ENCODE measurements at places on chromosomes 2 and 18. TPM values are rescaled to one million over a fixed set of nuclear protein-coding genes. Genes with fewer than 3 reads are reported as not detected.
A peak's percentile ranks its signal among the peaks of the same experiment; 100 is the strongest.

- no peaks in the 10 kb centered on the region for H3K4me1 ChIP-seq
- no peak overlapping the region for H3K4me3 ChIP-seq
- no peak for DNase-seq
- no peaks in the 10 kb centered on the region for H3K27me3 ChIP-seq
- H3K36me3 ChIP-seq = no peaks in the 10 kb centered on the region
Measured at GRCh38 chr18:61825386-61825785, 67.4 kb downstream of the RNF152 start.

GRCh38 chr2:57550912-57551311 lies 495.7 kb upstream of the VRK2 start:
- no peaks in the 10 kb centered on the region for H3K4me1 ChIP-seq
- H3K4me3 ChIP-seq = no peak overlapping the region
- H3K27me3 ChIP-seq = no peaks in the 10 kb centered on the region
- no peaks in the 10 kb centered on the region for H3K36me3 ChIP-seq

DNA sequence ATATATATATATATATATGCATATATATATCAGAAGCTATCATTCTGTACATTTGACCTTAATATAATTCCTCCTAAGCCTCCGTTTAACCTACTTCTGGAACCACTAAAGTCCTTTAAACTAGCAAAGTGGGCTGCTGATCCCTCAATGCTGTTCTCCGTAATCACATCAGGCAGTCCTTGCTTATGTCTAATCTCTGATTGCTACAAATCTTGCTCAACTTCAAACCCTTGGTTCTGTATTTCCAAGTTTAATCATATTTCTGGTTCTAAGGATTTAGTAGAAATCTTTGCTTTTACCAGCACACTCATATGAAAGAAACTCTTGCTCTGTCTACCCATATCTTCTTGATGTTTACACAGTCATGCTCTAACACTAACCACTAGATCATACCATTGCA lies 91.5 kb upstream of the GALNT13 start:
- H3K4me3 ChIP-seq = no peak overlapping the region
- H3K27ac ChIP-seq = no peak overlapping the region
- no peaks in the 10 kb centered on the region for H3K36me3 ChIP-seq
- H3K27me3 ChIP-seq = no peaks in the 10 kb centered on the region
- H3K4me1 ChIP-seq = no peaks in the 10 kb centered on the region

DNA sequence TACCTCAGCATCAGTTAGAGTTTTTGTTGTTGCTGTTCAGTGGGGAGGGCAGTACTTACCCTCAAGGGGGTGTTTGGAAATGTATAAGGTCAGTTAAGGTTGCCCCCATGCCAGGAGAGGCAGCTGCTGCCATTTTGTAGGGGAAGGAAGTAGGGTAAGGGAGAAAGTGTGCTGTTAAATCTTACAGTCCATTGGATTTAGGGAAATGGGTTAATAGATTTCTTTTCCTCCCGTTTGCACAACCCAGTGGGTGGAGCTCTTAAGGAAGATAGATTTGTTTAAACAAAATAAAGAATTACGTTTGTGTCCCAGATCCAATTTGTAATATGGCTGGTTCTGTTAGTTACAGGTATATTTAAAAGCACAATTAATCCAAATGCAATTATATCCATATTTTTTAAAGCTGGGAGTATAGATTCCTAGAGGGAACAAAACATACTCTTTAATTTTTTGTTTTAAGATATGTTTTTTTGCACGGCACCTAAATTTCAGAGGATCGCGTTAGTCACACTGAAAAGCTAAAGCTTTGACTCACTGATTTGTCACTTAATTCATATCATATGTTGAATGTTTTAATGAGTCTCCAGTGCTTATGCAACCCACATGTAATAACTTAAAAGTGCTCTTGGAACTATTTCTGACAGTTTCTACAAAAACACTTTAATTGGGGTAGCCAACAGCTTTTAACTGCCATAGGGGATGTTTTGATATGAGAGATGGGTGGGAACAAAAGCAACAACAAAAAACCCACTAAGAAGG lies 9.0 kb upstream of the CWC22 start:
- DNase-seq = no peak
- no peaks in the 10 kb centered on the region for H3K27me3 ChIP-seq
- H3K4me3 ChIP-seq = no peak overlapping the region

GRCh38 chr2:36662638-36663037 lies 33.9 kb upstream of the VIT start:
- no peak for DNase-seq

DNA sequence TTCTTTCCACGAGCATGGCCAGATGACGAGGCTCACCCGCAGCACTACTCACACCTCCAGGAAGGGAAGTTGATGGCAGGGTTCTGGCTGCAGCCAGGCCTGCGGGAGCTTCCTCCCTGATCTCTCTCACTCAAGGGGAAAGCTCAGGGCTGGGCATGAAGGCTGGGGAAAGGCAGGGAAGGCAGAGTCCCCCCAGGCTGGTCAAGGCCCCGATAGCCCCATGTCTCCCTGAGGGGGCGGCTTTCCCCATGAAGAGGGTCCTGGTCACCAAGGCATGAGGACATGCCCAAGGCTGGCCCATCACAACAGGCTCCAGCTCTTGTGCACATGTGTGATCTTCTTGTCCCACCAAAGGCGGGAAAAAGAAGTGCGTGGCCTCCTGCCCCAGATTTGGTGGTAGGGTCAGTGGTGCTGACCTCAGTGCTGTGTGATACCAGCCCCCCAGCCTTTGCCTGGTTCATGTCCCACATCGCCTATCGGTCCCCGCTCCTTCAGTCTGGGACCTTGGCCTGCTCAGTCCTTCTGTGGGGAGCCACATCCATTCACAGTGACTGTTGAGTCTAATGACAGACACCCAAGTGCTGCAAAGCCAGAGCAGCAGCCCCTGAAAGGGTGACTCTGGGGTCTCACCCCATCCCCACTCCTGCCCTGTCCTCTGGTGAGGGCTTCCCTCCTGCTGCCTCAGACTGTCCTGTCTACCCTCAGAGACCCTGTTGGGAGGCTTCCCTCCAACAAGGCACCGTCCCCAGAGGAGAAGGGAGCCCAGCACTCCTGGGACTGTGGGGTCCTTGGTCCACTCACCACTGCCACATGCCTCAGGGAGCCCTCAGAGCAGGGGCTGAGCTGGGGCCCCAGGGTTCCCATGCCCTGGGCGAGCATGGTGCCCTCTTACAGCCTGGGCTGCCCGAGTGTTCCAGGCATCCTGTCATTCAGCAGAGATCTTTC lies 49.8 kb upstream of the ALPP start:
- no peak for DNase-seq
- no peak overlapping the region for H3K4me3 ChIP-seq
- H3K4me1 ChIP-seq = no peaks in the 10 kb centered on the region
- no peak overlapping the region for H3K27ac ChIP-seq
- no peaks in the 10 kb centered on the region for H3K36me3 ChIP-seq

GRCh38 chr2:44645937-44646336 lies 284.2 kb downstream of the CAMKMT start:
- no peaks in the 10 kb centered on the region for H3K27me3 ChIP-seq
- no peaks in the 10 kb centered on the region for H3K4me1 ChIP-seq
- H3K4me3 ChIP-seq = no peak overlapping the region
- H3K36me3 ChIP-seq = no peaks in the 10 kb centered on the region
- DNase-seq = no peak
- H3K27ac ChIP-seq = no peak overlapping the region

- H3K27me3 ChIP-seq = no peaks in the 10 kb centered on the region
- H3K27ac ChIP-seq = no peak overlapping the region
- H3K4me3 ChIP-seq = no peak overlapping the region
- H3K4me1 ChIP-seq = no peaks in the 10 kb centered on the region
Measured at GRCh38 chr18:52437161-52437560, 97.2 kb downstream of the DCC start.

DNA sequence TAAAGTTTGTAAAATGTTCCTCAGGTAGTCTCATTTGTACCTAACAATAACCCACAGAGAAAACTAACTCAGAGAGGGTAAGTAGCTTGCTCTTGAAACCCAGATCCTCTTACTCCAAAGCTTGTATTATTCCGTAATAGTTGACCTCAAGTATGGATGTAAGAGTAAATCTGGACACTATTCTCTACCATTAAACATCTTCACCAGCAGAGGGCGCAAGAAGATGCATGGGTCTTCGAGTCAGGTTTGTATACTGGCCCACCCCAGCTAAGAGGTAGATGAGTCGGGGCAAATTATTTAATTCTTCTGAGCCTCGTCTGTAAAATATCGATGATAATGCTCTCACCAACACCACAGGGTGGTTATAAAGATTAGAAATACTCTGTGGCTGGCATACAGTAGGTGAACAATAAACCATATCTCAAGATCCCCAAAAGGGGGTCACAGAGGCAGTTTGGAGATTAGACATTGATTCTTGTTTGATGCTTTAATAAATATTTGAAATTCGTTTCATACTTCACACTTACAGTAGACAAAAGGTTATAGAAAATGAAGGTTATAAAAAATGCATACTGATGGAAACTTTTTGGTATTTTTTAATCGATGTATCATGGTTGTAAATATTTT lies 3.5 kb upstream of the CABLES1 start:
- no peak overlapping the region for H3K4me3 ChIP-seq
- H3K27me3 ChIP-seq = no peaks in the 10 kb centered on the region
- peak; percentile 82 for DNase-seq
- peaks cover 30% of the 10 kb centered on the region for H3K4me1 ChIP-seq
- H3K27ac ChIP-seq = no peak overlapping the region

DNA sequence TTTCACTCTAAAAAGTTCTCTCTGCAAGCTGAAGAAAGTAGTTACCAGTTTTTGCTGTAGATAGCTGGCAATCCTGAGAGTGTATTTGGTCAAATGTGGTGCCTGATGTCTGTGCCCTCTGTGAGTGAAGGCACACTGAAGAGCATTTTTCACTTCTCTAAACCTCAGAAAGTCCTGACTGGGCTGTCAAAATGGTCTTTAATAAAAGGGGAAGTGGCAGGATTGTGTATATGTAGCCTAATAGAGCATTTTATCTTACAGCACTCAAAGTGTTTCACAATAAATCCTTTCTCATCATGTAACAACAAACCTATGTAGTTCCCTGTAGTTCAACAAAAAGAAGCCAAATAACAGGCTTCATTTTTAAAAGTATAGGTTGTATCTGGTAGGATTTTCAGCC lies 1552.3 kb upstream of the SLC39A10 start:
- DNase-seq = no peak
- no peaks in the 10 kb centered on the region for H3K27me3 ChIP-seq
- H3K4me1 ChIP-seq = no peaks in the 10 kb centered on the region
- H3K27ac ChIP-seq = no peak overlapping the region

- peak; percentile 7 for DNase-seq
- no peaks in the 10 kb centered on the region for H3K27me3 ChIP-seq
- H3K36me3 ChIP-seq = no peaks in the 10 kb centered on the region
- H3K27ac ChIP-seq = no peak overlapping the region
- H3K4me1 ChIP-seq = peaks cover 4% of the 10 kb centered on the region
Measured at GRCh38 chr2:218036371-218036770, 32.7 kb upstream of the RUFY4 start.

GRCh38 chr2:232501331-232501771 lies 13.7 kb upstream of the ECEL1 start:
- no peaks in the 10 kb centered on the region for H3K27me3 ChIP-seq
- peaks cover 16% of the 10 kb centered on the region for H3K4me1 ChIP-seq
- peak overlapping the region; percentile 89 for H3K27ac ChIP-seq
- H3K36me3 ChIP-seq = no peaks in the 10 kb centered on the region
- no peak overlapping the region for H3K4me3 ChIP-seq

DNA sequence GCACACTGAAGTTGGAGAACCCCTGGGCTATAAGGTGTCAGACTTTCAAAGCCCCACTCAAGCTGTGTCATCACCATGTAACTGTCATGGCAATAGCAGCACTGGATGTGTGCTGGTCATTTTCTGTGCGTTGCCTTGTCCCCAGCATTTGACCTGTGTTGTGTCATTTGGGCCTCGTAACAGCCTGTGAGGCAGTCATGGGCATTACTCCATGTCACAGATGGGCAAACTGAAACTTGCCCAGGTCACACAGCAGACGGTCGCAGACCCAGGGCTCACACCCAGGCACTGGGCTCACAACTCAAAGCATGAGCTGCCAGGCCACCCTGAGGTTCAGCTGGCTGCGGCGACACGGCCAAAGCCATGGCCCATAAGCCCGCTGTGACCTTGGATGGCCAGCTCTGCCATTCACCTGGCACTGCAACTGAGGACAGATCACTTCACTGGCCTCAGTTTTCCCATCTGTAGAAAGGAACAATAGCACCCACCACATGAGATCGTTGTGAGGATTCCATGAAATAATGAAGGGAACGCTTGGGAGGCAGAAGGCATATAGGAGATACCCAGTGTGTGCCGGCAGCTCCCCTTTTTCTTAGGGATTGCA lies 36.7 kb downstream of the INHBB start:
- H3K27ac ChIP-seq = no peak overlapping the region
- no peak overlapping the region for H3K4me3 ChIP-seq
- H3K27me3 ChIP-seq = no peaks in the 10 kb centered on the region
- DNase-seq = no peak

- H3K27me3 ChIP-seq = no peaks in the 10 kb centered on the region
- no peaks in the 10 kb centered on the region for H3K4me1 ChIP-seq
- H3K36me3 ChIP-seq = no peaks in the 10 kb centered on the region
- no peak overlapping the region for H3K4me3 ChIP-seq
- no peak overlapping the region for H3K27ac ChIP-seq
- no peak for DNase-seq
Measured at GRCh38 chr2:3972377-3972776, 269.0 kb downstream of the DCDC2C start.

- no peaks in the 10 kb centered on the region for H3K4me1 ChIP-seq
- no peaks in the 10 kb centered on the region for H3K27me3 ChIP-seq
- no peak overlapping the region for H3K27ac ChIP-seq
Measured at GRCh38 chr18:55402731-55403405, 185.1 kb downstream of the TCF4 start.

GRCh38 chr18:8396254-8396653 lies 213.0 kb upstream of the RAB12 start:
- no peak overlapping the region for H3K4me3 ChIP-seq
- H3K36me3 ChIP-seq = no peaks in the 10 kb centered on the region
- no peak overlapping the region for H3K27ac ChIP-seq
- DNase-seq = no peak
- no peaks in the 10 kb centered on the region for H3K4me1 ChIP-seq

DNA sequence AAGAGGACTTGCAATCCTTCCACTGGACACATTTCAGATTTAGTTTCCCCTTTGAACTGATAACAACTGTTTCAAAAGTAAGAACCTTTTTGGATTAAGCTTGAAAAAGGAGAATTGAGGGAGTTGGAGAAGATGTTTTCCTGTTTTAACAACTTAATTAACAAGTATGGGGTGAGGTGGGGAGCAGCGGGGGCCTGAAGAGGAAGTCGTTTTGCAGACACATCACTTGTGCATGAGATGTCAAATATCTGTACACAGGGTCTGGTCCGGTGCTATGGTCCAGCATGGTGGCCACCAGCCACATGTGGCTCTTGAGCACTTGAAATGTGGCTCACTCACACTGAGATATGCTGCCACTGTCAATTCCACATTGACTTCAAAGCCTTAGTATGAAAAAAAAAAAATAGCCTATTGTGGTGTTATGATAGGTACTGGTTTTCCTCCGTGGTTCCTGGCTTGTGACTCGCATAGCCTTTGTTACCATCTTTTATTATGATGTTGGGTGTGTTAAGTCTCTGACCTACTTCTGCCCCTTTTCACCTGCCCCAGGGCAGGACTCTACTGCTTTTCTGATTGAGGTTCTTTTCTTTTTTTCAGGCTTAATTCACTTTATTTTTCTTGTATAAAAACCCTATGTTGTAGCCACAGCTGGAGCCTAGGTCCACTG lies 205.5 kb downstream of the BCL2 start:
- no peaks in the 10 kb centered on the region for H3K27me3 ChIP-seq
- no peak overlapping the region for H3K27ac ChIP-seq
- no peaks in the 10 kb centered on the region for H3K36me3 ChIP-seq
- H3K4me1 ChIP-seq = peaks cover 8% of the 10 kb centered on the region
- DNase-seq = no peak

The DYNAP gene
- total RNA-seq = not detected

The TLX2 gene
- total RNA-seq = 3.8 TPM

The FBXO36 gene
- total RNA-seq = 5.0 TPM

The TRIB2 gene
- total RNA-seq = 128 TPM

The OTOS gene
- total RNA-seq = not detected

The IL1RL1 gene
- 28.2 TPM for total RNA-seq

The LONRF2 gene
- total RNA-seq = 42.9 TPM

Measured in adrenal gland (tissue), 19 donors.